ENCODE measurements at places on chromosomes 12 and 14. TPM values are rescaled to one million over a fixed set of nuclear protein-coding genes. Genes with fewer than 3 reads are reported as not detected.
A peak's percentile ranks its signal among the peaks of the same experiment; 100 is the strongest.

- no peak overlapping the region for H3K4me3 ChIP-seq
- H3K36me3 ChIP-seq: no peaks in the 10 kb centered on the region
- H3K4me1 ChIP-seq: no peaks in the 10 kb centered on the region
- peaks cover 18% of the 10 kb centered on the region for H3K27me3 ChIP-seq
- DNase-seq: peak; percentile 44
Measured at GRCh38 chr14:100155049-100155621, 4.3 kb downstream of the DEGS2 start.

DNA sequence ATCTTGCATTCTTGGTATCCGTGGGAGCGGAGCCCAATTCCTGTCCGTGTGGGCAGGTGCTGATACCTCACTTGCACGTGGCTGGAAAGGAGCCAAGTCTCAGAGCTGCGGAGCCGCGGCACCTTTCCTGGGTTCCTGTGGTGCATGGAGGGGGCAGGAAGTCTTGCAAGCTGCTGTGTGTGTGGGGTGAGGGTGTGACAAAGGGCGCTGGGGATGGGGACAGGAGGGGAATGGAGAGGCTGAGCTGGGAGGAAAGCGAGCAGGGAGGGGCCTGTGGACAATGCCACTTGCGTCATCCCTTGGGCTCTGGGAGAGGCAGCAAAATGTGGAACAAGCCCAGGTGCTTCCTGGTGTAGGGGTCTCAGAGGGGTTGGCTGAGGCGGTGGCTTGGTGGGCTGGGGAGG lies 86.7 kb downstream of the CALM1 start:
- no peaks in the 10 kb centered on the region for H3K4me1 ChIP-seq
- no peak overlapping the region for H3K4me3 ChIP-seq
- no peak for DNase-seq
- H3K27me3 ChIP-seq: peaks cover 3% of the 10 kb centered on the region

DNA sequence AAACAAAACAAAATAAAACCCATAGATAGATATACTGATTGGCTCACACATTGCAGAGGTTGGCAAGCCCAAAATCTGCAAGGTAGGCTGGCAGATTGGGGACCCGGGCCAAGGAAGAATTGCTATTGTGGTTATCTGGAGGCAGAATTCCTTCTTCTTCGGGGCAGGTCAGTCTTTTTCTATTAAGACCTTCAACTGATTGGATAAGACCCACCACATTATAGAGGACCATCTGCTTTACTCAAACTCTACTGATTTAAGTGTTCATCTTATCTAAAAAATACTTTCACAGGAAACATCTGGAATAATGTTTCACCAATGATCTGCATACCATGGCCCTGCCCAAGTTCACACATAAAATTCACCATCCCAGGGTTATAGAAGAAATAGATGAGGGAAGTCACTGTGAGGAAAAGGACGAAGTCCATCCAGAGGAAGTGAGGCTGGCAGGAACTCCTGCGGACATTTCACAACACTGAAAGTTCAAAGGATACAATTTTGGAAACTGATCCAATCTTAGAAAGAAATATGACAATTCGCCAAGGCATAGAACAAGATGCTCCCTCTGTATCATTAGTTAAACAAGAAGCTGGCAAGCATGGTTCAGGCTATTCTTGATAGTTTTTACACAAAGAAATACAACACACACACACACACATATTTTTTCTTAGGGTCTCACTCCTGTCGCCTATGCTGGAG lies 127.6 kb upstream of the MED13L start:
- no peaks in the 10 kb centered on the region for H3K27me3 ChIP-seq
- H3K27ac ChIP-seq: no peak overlapping the region
- DNase-seq: no peak
- peaks cover 16% of the 10 kb centered on the region for H3K4me1 ChIP-seq
- H3K36me3 ChIP-seq: no peaks in the 10 kb centered on the region
- no peak overlapping the region for H3K4me3 ChIP-seq

LRFN5 gene
- total RNA-seq: 2.1 TPM

LRCOL1 gene
- total RNA-seq: not detected

CIROP gene
- total RNA-seq: not detected

Data from GM23248 (cell line).